ENCODE measurements at places on chromosomes 5 and 9.

- DNase-seq, result no peak
Measured at GRCh38 chr5:63961598-63962161, 565 bp downstream of the HTR1A start.

- no peak for DNase-seq
Measured at GRCh38 chr5:143924311-143924978, 112.5 kb downstream of the HMHB1 start.

DNA sequence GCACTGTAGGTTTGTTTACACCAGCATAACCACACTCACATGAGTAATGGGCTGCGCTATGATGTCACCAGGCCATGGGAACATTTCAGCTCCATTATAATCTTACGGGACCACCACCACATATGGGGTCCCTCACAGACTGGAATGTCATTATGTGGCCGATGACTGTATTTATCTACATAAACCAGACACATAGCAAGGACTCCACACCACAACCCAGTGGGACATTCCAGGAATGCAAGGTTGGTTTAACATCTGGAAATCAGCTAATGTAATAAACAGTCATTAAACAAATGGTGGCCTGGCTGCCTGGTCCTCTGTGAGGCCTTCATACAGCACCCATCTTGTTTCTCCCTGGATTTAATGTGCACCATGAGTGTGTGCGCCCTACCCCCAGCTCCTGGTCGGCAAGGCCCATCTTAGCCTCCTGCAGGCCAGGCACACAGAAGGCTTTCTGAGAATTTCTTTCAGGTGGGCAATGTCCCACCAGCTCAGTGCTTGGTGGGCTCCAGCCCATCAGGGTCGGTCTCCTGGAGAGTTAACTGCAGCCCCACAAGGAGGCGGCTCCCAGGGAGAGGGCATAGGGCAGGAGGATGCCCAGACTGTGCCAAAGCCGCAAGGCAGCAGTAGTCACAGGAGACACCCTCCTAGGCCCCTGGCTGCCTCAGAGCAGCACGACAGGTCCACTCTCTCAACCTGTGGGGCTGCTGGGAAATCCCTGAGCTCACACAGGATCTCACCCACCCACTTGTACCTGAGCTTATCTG is 35.9 kb upstream of the SARDH start:
- DNase-seq, result no peak

DNA sequence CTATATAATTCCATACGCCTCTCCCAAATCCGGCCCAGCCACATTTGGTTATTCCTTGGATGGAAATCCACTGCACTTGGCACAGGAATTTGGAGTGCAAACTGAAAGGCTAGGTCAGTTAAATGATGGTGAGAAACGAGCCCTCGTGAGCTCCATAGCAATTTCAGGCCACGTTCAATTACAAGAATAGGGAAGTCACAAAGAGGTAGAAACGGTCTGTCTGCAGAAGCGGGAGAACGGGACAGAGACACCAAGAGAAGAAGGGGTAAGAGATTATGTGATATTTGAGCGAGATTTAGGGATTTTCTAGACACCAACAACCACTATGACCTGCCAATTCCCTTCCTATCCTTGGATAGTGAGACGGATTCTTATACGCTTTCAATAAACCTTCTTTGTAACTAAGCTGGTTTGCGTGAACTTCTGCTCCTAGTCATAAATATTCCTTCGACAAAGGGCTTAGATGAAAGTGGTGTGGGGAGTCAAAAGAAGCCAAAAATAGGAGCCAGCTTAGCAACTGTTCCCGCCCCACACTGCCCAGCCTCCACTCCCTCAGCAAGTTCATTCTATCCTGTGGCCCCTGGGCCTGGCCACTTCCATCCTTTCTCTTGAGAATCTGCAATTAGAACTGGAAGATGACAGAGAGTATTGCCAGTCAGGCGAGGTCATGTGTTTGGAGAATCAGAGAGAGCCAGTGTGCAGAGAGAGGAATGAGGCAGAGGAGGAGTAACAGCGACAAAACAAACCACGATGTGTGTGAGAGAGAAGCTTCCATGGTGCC is 118.4 kb downstream of the ZNF608 start:
- DNase-seq, result no peak

- no peak for DNase-seq
Measured at GRCh38 chr5:38846379-38847011, 683 bp downstream of the OSMR start.

DNA sequence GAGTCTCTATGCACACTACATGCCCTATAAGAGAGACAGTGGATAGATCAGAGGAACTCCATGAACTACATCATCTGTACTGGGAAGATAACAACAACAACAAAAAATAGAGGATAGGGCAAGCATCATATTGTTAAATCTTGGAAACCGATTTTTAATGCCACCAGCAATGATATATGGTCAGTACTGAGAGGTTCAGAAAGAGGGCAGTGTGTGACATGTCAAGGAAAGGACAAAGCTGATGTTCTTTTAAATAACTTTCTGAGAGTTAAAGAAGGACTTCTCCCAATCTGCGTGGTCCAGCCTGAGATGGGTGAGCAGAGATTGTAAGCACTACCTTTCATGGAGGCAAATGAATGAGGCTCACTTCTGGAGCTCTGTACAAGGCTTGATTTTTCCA is 62.0 kb upstream of the PHF24 start:
- no peak for DNase-seq

- no peak for DNase-seq
Measured at GRCh38 chr5:157306692-157307471, 41.0 kb downstream of the CYFIP2 start.

DNA sequence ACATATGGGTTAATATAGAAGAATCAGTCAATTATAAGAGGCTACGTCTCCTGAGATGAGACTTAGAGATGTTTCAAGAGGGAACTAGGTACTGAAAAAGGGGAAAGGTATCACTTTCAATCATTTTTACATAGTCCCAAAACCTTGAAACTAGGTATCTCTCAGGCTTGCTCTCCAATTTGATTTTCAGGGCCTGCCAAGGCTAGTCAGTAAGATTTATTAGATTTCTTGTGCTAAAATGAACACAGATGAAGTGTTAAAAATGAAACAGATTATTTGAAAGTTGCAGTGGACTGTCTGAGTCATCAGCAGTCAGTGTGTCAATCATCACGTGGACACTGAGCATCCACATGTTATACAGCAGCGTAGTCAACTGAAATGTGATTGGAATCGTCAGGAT is 591.1 kb downstream of the DTWD2 start:
- no peak for DNase-seq

GRCh38 chr9:19769213-19769612 is 19.6 kb downstream of the SLC24A2 start:
- DNase-seq, result no peak

DNA sequence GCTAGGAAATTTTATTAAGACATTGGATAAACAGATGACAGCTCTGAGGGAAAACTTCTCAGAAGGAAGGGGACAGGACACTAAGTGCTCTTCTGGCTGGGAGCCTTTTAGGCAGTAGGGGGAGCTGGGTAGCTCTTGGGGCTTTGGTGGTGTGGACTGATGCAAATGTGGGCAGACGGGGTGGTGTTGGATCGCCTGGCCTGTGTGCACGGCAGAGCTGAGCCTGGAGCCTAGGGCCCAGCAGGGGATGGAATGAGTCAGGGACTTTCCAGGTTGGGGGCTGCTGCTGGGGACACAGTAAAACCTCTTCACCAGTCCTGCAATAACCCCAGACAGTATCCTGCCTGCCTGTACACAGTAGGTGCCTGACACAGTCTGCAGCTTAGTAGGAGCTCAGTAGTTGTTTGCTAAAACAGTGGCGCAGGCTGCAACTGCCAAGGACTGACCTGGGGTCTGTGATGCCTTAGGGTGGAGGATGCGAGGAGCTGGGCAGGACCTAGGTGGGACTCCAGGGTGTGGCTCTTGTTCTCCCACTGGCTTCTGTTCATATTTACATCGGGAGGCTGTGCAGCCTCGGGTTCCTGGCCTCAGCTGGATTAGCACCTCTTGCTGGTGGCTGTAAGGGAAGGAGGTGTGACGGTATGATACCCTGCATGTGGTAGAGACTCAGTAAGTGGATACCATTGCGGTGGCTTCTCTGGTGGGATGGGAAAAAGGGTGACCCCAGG is 83.8 kb downstream of the DAB2IP start:
- DNase-seq, result no peak

GRCh38 chr5:145347026-145347616 is 488.0 kb downstream of the PRELID2 start:
- DNase-seq, result peak; percentile 6

- no peak for DNase-seq
Measured at GRCh38 chr5:81907012-81907635, 64.7 kb upstream of the ATG10 start.

DNA sequence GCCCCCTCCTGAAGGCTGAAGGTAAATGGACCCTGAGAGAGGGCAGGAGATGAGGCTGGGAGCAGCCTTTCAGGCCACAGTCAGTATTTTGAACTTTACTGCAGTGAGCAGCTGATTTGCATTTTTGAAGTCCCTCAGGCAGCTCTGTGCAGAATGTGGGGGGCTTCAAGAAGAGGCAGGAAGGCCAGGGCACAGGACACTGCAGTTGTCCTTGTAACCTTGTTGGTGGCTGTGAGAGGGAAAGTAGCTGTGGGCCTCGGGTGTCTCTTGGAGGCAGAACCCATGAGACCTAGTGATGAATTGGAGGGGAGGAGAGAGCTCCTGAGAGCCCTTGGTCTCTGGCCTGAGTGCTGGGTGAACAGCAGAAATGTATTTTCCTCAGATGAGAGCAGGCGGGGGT is 2.6 kb downstream of the CCDC180 start:
- no peak for DNase-seq

- DNase-seq, result no peak
Measured at GRCh38 chr5:142883025-142883424, 112.8 kb downstream of the ARHGAP26 start.

- no peak for DNase-seq
Measured at GRCh38 chr5:122350496-122350895, 38.5 kb downstream of the SNCAIP start.

DNA sequence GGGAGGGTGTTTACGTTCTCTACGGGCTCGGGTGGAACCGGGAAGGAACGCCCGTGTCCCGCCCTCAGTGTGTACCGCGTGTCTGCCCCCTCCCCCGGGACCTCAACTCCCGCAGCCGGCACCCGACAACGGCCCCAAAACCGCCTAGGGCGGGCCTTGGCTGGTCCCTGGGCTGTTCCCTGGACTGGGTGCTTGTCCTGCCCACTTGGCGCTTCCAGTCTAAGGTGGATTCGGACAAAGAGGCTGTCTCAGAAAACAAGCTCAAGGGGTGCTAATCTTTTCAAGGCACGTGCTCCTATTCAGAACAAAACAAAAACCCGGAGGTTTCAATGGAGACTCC is 379 bp upstream of the CLK4 start:
- no peak for DNase-seq

- DNase-seq, result no peak
Measured at GRCh38 chr5:109935833-109936490, 246.2 kb downstream of the MAN2A1 start.

All from renal cortex interstitium (tissue), 15 donors.